ENCODE measurements at places on chromosomes 3 and 15. TPM values are rescaled to one million over a fixed set of nuclear protein-coding genes. Genes with fewer than 3 reads are reported as not detected.

The C3orf49 gene
- not detected for total RNA-seq

The ERICH6 gene
- not detected for total RNA-seq

GRCh38 chr3:106534206-106534605, 665.4 kb upstream of the CBLB start:
- peak; percentile 74 for DNase-seq

- peak; percentile 25 for DNase-seq
Observed at GRCh38 chr3:28916713-28917499, 364.0 kb upstream of the RBMS3 start.

- no peak for DNase-seq
Observed at GRCh38 chr15:95454403-95455262, 875.9 kb upstream of the NR2F2 start.

- DNase-seq: no peak
Observed at GRCh38 chr3:89699771-89700170, 592.4 kb downstream of the EPHA3 start.

The FRMD5 gene
- total RNA-seq: 0.30 TPM

DNA sequence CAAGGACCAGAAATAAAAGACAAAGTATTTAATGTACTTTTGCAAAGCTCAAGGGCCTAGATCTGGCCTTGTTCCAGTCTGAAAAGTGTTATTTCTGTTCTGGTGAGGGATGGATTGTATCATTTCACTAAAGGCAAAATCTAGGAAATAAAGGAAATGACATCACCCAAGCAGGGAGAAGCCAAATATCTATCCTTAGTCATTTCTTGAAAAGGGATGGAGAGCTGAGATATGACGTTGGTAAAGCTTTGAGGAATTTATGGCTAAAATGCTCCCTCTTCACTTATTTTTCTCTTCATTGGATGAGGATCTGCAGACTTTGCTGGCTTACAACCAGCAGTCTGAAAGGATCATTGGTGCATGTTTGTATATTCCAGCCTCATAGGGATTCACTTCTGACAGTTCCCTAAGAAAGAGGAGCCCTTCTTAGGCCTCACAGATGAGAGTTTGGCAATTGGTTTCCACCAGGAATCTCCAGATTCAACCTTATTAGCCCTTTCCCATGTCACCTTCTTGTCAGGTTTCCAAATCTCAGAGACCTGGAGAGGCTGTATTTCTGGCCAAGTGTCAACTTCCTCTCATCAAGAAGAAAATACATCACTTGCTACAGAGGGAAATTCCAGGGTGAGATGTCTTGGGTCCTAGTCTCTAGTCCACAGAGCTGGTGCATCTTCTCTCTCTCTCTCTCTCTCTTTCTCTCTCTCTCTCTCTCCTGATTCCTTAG, 93.7 kb upstream of the BOC start:
- DNase-seq: no peak

The EPHB3 gene
- not detected for total RNA-seq

The ADAMTS7 gene
- 0.09 TPM for total RNA-seq

The CACNA1D gene
- total RNA-seq: 0.33 TPM

DNA sequence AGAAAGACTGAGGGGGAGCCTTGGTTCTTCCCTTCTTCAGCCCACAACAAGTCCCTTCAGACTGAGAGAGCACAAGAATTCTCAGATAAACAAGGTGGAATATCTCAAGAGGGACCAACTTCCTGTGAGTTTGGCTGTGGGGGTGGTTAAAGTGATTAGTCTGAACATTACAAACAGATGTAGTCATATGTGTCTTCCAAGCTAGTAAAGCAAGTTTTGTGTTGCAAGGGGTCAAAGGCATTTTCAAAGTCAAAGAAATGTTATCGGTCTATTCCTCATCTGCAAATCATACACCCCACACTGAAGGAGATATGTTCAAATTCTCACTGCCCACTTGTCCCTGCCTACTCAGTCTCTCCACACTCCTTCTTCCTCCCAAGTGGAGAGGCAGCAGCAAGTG, 242.5 kb downstream of the FAM43A start:
- no peak for DNase-seq

Measured in activated CD4-positive, alpha-beta T cell treated with anti-CD3 and anti-CD28 coated beads for 36 hours (primary cell).